ENCODE measurements at places on chromosomes 16 and 17.

DNA sequence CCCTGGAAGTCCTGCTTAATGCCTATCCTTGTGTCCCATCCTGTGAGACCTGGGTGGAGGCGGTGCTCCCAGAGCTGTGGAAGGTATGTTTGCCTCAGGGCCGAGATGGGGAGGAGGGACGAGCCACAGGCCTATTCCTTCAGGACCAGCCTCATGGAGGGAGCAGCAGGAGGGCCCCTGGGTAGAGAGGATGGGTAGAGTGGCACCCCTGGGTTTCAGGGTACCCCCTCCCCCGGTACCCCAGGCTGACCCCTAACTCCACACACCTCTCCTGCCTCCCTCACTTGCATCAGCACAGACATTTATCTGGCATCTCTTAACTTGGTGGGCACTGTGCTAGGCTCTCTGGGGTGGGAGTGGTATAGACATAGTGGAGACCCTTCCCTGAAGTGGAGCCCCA is 7.1 kb downstream of the ASB16 start:
- no peak for DNase-seq

DNA sequence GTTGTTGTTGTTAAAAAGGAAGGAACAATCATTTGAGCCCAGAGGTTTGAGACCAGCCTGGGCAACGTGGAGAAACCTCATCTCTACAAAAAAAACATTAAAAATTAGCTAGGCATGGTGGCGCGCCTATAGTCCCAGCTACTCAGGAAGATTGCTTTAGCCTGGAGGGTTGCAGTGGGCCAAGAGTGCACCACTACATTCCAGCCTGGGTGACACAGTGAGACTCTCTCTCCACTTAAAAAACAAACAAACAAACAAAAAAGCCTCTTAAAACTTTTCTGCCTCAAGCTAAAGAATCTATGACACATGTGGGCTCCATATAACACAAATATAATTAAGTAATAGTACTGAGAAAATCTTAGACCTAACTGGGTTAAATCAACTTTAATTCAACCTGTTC is 12.5 kb downstream of the MBTPS1 start:
- no peak for DNase-seq

- no peak for DNase-seq
Observed at GRCh38 chr17:30961209-30962188, 9.3 kb upstream of the RNF135 start.

DNA sequence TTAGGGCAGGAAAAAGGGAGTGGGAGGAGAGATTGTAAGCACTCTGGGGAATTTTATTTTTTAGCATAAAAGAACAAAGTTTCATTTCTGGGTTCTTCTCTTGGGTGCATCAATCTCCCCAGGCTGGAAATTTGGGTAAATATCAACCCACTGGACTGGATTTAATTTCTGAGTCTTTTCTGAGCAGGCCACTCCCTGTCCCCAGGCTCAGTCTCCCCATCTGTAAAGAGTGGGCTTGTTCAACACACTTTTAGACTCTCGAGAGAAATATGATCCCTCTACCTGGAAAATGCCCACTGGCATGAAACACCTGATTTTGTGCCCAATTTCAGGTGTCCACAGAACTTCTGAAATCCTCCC is 617 bp upstream of the VTN start:
- no peak for DNase-seq

- DNase-seq = no peak
Observed at GRCh38 chr17:42171831-42172230, 9.1 kb downstream of the KCNH4 start.

GRCh38 chr16:11916524-11917285 is 949 bp upstream of the GSPT1 start:
- DNase-seq = no peak

DNA sequence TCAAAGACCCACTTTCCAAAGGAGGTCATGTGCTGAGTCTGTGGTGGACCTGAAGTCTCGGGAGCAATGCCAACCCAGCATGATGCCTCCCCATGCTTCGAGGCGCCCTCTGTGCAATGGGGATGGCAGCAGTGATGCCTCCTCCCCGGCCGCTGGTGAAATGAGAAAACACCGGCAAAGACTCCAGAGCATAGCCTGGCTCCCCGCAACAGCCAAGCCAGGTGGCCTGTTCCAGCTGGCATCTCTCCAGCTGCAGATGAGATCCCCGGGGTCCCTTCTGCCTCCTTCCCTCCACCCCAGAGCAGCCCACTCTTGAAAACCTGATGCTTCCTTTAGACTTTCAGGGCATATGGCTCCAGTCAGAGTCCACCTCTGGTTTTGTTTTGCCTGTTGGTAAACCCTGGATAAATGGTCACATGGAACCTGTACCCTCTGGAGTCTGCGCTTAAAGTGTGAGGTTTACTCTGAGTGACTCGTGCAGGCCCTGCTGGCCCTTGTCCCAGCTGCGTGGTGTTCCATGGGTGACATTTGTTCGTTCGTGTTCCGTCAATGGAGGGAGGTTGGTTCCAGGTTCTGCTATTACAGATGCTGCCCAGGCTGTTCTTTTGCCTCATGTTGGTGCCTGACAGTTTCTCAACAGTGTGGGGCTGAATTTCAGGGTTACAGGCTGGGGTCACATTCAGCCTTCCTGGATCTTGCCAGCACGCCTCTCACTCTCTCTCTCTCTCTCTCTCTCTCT is 181.8 kb upstream of the CIBAR2 start:
- DNase-seq = no peak

- no peak for DNase-seq
Observed at GRCh38 chr17:164303-165235, 16.9 kb downstream of the DOC2B start.

- DNase-seq = no peak
Observed at GRCh38 chr17:75457047-75457654, 716 bp downstream of the TMEM94 start.
